ENCODE measurements at places on chromosomes 2 and 18.

- H3K27me3 ChIP-seq: no peaks in the 10 kb centered on the region
- H3K4me3 ChIP-seq: no peak overlapping the region
- H3K36me3 ChIP-seq: peaks cover 55% of the 10 kb centered on the region
- peaks cover 16% of the 10 kb centered on the region for H3K4me1 ChIP-seq
- no peak overlapping the region for H3K27ac ChIP-seq
Measured at GRCh38 chr2:235053651-235054050, 101.8 kb downstream of the SH3BP4 start.

GRCh38 chr2:217905395-217905794 is 97.4 kb downstream of the TNS1 start:
- no peak overlapping the region for H3K27ac ChIP-seq
- no peak overlapping the region for H3K4me3 ChIP-seq
- H3K4me1 ChIP-seq: peaks cover 46% of the 10 kb centered on the region
- no peaks in the 10 kb centered on the region for H3K27me3 ChIP-seq
- peaks cover 8% of the 10 kb centered on the region for H3K36me3 ChIP-seq

DNA sequence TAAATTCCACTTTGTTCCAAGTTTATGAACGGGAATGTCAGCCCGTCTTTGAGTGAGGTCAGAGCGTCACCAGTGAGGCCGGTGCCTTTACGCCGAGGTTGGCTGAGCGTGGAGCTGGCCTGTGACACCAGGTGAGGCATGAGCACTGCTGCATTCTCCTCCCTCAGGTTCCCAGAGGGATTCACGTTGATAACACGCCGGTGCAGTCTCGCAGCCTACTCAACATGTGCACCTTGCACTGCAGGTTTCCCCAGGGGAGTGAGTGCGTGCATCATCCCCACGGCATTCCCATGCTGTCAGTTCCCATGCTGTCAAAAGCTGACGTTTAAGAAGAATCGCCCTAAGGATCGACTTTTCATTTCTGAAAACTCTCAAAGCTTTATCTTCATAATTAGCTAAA is 213.3 kb downstream of the LDLRAD4 start:
- no peak overlapping the region for H3K27ac ChIP-seq
- H3K36me3 ChIP-seq: no peaks in the 10 kb centered on the region
- H3K4me3 ChIP-seq: no peak overlapping the region
- no peaks in the 10 kb centered on the region for H3K4me1 ChIP-seq
- no peaks in the 10 kb centered on the region for H3K27me3 ChIP-seq

- peaks cover 47% of the 10 kb centered on the region for H3K27me3 ChIP-seq
- no peak overlapping the region for H3K27ac ChIP-seq
- no peaks in the 10 kb centered on the region for H3K4me1 ChIP-seq
- DNase-seq: no peak
- H3K36me3 ChIP-seq: no peaks in the 10 kb centered on the region
Measured at GRCh38 chr2:26898480-26899078, 50.6 kb downstream of the DPYSL5 start.

GRCh38 chr2:11018651-11019185 is 107.0 kb downstream of the KCNF1 start:
- no peaks in the 10 kb centered on the region for H3K4me1 ChIP-seq
- no peak overlapping the region for H3K4me3 ChIP-seq
- no peaks in the 10 kb centered on the region for H3K36me3 ChIP-seq
- no peak for DNase-seq
- H3K27me3 ChIP-seq: peaks cover 51% of the 10 kb centered on the region
- H3K27ac ChIP-seq: no peak overlapping the region

GRCh38 chr2:118250463-118250862 is 162.2 kb downstream of the INSIG2 start:
- H3K27me3 ChIP-seq: no peaks in the 10 kb centered on the region
- H3K27ac ChIP-seq: no peak overlapping the region
- no peaks in the 10 kb centered on the region for H3K36me3 ChIP-seq
- no peak overlapping the region for H3K4me3 ChIP-seq
- no peak for DNase-seq

DNA sequence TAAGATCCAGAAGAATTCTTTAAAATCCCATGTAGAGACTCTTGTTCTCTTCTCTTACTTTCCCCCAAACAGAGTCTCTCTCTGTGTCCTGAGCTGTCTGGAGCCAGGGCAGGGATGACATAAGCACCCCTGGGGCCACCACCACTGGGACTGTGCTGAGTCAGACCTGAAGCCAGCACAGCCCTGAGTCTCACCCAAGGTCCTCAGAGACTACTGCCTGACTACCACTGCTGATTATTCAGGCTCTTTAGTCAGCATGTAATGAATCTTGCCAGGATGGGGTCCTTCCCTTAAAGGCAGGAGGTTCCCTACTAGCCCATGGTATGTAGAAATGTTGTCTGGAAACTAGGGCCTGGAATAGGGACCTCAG is 34.9 kb upstream of the DYNC1I2 start:
- DNase-seq: no peak
- no peaks in the 10 kb centered on the region for H3K36me3 ChIP-seq
- H3K4me1 ChIP-seq: no peaks in the 10 kb centered on the region

DNA sequence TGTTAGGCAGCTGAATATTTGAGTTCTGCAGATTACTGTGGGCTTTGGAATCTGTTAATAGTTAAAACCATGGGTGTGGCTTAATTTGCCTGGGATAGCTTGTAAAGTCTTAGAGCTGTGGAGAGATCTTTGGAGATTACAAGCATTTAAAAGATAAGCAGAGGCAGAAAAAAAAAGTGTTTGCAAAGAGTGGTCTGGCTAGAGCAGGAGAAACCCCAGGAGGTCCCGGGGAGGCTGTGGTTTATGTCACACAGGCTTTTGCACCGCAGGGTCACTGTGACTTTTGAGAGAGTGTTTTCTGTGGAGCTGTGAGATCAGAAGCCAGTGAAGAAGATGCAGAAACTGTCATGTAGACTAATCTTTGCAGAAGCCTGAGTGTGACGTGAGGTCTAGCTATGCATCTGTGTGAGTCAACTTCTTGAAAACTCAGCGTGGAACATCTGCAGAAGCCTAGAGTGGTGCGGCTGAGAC is 49.0 kb downstream of the SETBP1 start:
- no peaks in the 10 kb centered on the region for H3K36me3 ChIP-seq
- DNase-seq: peak; percentile 79
- H3K27me3 ChIP-seq: no peaks in the 10 kb centered on the region

DNA sequence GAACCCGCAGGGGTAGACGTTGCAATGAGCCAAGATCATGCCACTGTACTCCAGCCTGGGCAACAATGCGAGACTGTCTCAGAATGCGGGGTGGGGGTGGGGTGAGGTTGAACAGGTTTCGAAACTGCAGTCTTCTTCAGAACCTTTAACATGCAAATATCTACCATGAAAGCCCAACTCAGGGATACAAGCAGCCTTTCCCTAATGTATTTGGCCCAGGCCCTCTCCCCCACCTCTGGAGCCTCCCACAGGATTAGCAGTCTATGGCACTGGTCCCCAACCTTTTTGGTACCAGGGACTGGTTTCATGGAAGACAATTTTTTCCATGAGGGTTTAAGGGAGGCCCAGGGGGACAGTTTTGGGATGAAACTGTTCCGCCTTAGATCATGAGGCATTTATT is 53.5 kb downstream of the CCBE1 start:
- H3K4me3 ChIP-seq: no peak overlapping the region
- H3K27me3 ChIP-seq: no peaks in the 10 kb centered on the region
- DNase-seq: no peak

GRCh38 chr2:144152817-144153271 is 367.1 kb downstream of the ZEB2 start:
- DNase-seq: peak; percentile 82
- H3K4me1 ChIP-seq: peaks cover 2% of the 10 kb centered on the region
- no peaks in the 10 kb centered on the region for H3K36me3 ChIP-seq

- H3K4me1 ChIP-seq: peaks cover 2% of the 10 kb centered on the region
- DNase-seq: peak; percentile 53
- no peak overlapping the region for H3K4me3 ChIP-seq
- H3K27ac ChIP-seq: no peak overlapping the region
Measured at GRCh38 chr2:197677483-197677882, 2.1 kb upstream of the RFTN2 start.

DNA sequence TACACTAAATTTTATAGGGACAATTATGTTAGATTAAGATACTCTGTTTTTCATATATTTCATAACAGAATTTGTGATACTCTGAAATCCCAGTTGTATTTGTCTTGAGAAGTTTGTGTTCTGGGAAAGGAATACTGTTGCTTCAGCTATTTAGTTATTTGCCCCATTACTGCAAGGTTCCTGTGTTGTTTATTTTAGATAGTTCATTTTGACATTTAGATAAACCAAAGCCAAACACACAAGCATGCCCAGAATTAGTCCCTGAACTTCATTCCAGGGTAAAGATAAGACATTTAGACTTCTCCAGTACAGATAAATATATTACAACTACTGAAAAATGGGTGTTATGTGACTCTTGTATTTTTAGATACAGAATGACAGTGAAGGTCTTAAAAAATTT is 74.7 kb downstream of the BMPR2 start:
- no peaks in the 10 kb centered on the region for H3K27me3 ChIP-seq
- peak; percentile 59 for DNase-seq
- H3K36me3 ChIP-seq: no peaks in the 10 kb centered on the region
- H3K4me1 ChIP-seq: peaks cover 7% of the 10 kb centered on the region

- no peak overlapping the region for H3K4me3 ChIP-seq
- H3K36me3 ChIP-seq: no peaks in the 10 kb centered on the region
- H3K4me1 ChIP-seq: no peaks in the 10 kb centered on the region
- no peak overlapping the region for H3K27ac ChIP-seq
- DNase-seq: no peak
Measured at GRCh38 chr18:34848695-34849094, 138.6 kb downstream of the DTNA start.

DNA sequence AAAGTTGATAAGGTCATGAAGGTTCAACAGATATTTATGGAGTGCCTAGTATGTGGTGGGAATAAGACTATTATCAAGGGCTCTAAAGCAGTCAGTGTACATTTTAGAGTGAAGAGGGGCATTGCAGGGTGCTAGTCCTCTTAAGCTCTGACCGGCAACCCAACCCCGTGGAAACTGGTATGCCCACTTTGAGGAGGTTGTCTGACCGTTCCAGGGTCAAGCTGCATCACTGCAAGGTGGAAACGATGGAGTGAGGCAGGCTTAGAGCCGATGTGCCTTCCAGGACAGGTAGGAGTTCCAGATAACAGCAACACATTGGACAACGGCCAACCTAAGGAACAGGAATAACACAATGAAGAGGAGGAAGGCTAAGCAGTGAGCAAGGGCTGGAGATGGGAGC is 1.4 kb upstream of the UCN start:
- no peak overlapping the region for H3K27ac ChIP-seq
- H3K36me3 ChIP-seq: peaks cover 14% of the 10 kb centered on the region
- DNase-seq: no peak
- peaks cover 39% of the 10 kb centered on the region for H3K27me3 ChIP-seq

DNA sequence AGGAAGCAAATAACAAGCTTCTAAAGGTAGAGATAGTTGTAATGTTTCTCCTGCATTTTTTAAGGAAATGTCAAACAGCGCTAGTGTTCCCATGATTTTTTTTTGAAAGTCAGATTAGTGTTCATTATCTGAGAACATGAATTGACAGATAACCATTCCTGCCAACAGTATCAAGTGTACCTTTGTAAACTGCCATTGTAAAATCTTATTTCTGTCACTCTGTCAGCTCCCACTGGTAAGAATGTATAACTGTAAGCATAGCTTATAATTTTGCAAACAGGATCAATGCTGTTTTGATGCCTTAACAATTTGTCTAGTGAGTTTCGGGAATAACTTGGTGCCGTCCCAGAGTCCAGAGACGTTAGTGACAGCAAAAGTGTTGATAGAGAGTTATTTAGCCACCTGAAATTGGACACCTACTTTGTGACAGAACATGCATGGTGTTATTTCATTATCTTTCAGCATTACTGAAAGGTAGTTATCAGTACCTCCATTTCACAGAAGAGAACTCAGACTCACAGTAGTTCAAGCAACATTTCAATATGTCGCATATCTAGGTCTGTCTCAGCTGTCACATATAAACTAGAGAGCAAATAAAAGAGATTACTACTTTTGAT is 221.4 kb downstream of the THSD7B start:
- no peak overlapping the region for H3K4me3 ChIP-seq
- H3K4me1 ChIP-seq: no peaks in the 10 kb centered on the region
- no peak overlapping the region for H3K27ac ChIP-seq
- H3K36me3 ChIP-seq: no peaks in the 10 kb centered on the region

GRCh38 chr18:52220062-52220591 is 119.9 kb upstream of the DCC start:
- no peak overlapping the region for H3K4me3 ChIP-seq
- no peaks in the 10 kb centered on the region for H3K27me3 ChIP-seq
- H3K27ac ChIP-seq: no peak overlapping the region
- no peak for DNase-seq

DNA sequence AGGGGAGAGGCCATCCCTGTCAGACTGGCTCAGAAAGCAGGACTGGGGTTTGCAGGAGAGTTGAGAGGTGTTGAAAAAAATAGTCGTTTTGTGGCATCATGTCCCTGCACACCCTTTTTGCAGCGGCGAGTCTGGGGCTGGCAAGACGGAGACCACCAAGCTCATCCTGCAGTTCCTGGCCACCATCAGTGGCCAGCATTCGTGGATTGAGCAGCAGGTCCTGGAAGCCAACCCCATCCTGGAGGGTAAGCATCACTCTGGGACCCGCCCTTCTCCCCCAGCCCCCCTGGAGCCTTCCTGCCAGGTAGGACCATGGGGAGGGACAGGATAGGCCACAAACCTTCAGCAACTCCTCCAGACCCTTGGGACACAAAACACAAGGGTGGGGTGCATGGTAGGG is 34.2 kb downstream of the MYO7B start:
- no peak overlapping the region for H3K27ac ChIP-seq
- DNase-seq: no peak
- no peaks in the 10 kb centered on the region for H3K4me1 ChIP-seq
- H3K27me3 ChIP-seq: peaks cover 6% of the 10 kb centered on the region

DNA sequence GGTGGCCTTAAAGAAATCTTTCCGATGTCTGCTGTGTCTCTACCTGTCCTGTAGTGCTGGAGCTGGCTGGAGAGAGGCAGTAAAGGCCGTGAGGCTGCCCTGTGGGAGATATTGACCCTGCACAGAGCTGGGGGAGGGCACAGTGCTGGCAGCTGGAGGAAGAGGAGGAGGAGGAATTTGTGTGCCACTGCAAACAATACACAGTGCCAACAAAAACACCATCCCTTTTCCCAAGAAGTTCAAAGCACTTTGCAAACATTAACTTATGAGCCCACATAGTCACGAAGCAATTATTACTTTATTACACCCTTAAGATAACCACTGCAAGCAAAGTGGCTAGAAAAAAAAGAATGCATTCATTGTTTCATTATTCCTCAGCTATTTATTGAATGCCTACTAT is 45.0 kb upstream of the CYTIP start:
- H3K36me3 ChIP-seq: no peaks in the 10 kb centered on the region
- H3K4me3 ChIP-seq: no peak overlapping the region
- DNase-seq: no peak
- H3K4me1 ChIP-seq: no peaks in the 10 kb centered on the region

Measured in IMR-90 (cell line).